HCT116 (cell line): ENCODE measurements at places on chromosomes 7 and 10. TPM values are rescaled to one million over a fixed set of nuclear protein-coding genes. Genes with fewer than 3 reads are reported as not detected.

NUTM2E gene
- total RNA-seq: 0.15 TPM

COL1A2 gene
- total RNA-seq: 3.0 TPM

COL28A1 gene
- total RNA-seq: 0.12 TPM

SPRN gene
- total RNA-seq: not detected

SVOPL gene
- not detected for total RNA-seq

SFXN3 gene
- 52.5 TPM for total RNA-seq

GLI3 gene
- total RNA-seq: 0.07 TPM

DNA sequence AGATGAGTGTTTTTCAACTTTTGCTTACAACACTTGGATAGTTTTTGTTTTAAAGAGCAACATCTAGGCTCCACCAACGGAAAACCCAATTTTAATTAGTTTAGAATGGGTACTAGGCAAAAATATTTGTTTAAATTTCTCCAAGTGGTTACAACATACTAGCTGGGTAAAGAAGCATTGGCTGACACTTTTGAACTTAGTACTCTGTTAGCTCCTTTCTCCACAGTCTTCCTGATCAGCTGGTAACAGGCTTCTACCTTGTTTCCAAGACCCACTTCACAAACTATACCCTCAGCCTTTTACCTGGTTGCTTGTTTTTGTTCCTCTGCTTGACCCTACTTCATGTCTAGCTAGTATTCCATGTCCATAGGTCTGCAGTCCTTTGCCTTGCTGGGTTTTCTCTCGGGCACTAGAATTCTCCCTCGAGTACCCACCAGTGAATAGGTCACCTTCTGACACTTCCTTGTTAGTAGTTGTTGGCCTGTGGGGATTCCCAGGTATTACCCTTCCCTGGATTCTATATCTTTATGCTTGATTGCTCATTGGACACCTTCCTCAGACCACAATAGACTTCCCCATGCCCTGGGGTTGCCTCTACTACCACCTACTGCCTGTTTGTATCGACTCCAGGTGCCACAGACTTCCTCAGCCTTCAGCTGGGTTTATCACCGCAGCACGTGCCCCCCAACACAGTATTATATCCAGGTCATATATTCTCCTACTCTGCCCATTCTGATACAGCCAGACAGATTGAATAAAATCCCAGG lies 42.0 kb downstream of the PRPS1L1 start:
- DNase-seq: no peak

DNA sequence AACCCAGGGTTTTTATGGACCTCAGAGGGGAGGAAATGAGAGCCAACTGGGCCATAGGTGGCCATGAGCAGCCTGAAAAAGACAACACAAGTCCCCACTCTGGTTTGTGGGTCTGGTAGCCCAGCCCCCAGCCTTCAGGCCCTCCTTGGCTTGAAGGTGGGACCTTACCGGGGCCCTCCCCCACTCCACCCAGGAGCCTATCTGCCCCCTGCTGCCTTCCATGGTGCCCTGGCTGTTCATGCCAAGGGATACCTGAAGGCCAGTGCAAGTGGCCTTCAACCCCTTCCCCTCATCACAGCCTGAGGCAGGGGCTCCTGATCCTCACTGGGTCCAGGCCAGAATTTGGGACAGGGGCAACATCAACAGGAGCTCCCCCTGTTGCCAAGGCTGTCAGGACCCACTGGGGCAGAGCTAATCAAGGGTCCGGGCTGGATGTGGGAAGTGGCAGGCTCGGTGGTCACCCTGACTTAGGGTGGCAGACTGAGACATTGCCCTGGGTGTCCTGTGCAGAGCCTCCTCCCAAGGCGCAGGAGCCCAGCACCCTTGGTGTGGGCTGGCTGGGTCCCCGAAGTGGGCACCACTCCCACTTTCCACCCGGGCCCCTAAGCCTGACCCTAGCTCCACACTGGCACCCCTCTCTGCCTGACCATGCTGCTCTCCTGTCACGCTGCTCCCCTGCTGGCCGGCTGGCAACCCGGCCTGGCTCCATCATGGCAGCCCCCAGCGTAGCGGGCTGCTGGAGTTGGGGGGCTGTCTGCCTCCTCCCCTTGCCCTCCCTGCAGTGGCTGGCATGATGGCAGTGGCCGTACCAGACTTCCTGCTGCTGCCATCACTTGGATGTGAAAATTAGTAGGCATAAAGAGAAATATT lies 6.4 kb downstream of the WDFY4 start:
- DNase-seq: no peak

GRCh38 chr7:33471636-33472242 lies 342.4 kb downstream of the BBS9 start:
- no peak for DNase-seq

DNA sequence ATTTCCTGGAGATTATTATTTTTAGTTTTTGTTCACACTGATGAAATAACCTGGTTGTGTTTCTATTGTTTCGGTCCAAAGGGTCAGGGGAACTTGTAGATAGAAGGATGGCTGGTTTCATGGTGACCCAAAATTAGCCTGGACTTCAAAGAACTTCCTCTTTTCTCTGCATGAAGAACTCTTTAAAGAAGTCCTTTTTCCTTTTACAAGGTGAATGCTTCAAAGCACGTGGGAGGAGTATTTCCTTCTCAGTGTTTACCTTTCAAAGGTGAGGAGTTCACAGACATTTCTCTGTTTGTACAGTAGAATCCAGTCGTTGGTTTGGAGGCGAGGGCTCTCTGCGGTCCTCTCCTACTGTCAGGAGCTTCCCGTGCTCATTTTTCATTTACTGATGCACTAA lies 561.7 kb downstream of the GATA3 start:
- DNase-seq: no peak

- DNase-seq: no peak
Observed at GRCh38 chr10:124032971-124033886, 60.2 kb downstream of the CHST15 start.

DNA sequence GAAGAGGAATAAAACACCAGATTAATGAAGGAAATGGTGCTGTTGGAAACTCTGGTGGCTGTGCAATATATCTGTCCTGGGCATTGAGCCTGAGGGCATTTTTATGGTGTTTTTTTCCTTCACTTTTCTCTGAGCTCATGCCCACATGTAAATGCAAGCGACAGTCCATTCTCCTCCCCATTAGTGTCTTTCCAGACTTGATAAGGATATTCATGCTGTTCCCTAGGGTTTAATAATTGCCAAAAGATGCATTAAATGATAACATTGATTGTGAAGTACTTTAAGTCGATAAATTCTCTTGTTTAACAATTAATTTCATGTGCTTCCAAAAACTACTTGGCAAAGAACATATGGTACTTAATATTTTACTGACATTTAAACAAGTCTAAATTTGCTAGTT lies 384.7 kb downstream of the MDFIC start:
- DNase-seq: no peak

GRCh38 chr10:89207181-89207800 lies at the start of gene CH25H:
Gene CH25H, minus strand, starts transcription at chr10:89207317. Its CDS starts 25 bp downstream, at chr10:89207292.
- DNase-seq: no peak

GRCh38 chr7:84108787-84109186 lies 85.8 kb downstream of the SEMA3A start:
- DNase-seq: no peak

DNA sequence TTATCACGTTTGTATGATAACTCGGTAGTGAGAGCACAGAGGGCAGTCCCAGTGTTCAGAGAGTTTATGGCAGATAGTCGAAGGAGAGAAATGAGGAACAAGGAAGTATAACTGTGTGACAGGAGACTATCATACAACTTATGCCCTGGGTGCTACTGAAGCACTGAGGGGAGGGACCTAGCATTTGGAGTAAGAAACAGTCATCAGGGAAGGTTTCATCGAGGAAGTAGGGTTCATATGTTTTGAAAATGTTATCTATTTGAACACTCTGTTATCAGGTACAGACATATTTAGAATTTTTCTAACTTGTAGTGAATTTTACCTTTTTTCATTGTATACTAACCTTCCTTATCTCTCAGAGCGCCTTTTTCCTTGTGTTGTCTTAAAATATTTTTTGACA lies 1214.4 kb upstream of the C7orf33 start:
- no peak for DNase-seq
